ENCODE measurements at places on chromosomes 4 and X.

GRCh38 chr4:143514901-143515300 lies 1.4 kb downstream of the SMARCA5 start:
- DNase-seq, result no peak

GRCh38 chrX:74349387-74349786 lies 45.4 kb downstream of the ZCCHC13 start:
- no peak for DNase-seq

GRCh38 chrX:68945081-68945602 lies 116.3 kb downstream of the EFNB1 start:
- DNase-seq, result no peak

- DNase-seq, result no peak
These were observed 29.9 kb downstream of the HMX1 start for GRCh38 chr4:8841678-8842268.

Measured in SK-N-MC (cell line).